ENCODE measurements at places on chromosomes 7 and 10.

DNA sequence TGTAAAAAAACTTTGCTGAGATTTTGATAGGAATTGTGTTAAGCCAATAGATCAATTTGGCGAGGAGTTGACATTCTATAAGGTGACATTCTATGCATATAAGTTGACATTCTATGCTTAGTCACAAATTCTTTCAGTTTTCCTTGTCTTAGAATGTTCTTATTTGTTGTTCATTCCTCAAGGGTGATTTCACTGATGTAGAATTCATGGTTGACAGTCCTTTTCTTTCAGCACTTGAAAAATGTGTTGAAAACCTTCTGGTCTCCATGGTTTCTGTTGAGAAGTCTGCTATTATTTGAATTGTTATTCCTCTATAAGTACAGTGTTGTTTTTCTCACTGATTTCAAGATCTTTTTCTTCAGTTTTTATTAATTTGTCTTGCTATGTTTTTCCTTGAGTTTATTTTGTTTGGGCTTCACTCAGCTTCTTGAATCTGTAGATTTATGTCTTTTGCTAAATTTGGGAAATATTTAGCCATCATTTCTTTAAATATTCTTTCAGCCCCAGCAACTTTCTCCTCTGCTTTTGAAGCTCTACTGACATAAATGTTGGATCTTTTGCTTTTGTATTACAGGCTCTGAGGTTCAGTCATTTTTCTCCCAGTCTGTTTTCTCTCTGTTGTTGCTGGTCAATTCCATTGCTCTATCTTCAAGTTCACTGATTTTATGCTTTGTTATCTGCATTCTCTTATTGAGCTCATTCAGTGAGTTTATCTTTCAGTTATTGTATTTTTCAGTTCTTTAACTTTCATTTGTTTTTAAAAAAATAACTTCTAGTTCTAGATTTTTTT, 154.9 kb downstream of the SDK1 start:
- DNase-seq: no peak

DNA sequence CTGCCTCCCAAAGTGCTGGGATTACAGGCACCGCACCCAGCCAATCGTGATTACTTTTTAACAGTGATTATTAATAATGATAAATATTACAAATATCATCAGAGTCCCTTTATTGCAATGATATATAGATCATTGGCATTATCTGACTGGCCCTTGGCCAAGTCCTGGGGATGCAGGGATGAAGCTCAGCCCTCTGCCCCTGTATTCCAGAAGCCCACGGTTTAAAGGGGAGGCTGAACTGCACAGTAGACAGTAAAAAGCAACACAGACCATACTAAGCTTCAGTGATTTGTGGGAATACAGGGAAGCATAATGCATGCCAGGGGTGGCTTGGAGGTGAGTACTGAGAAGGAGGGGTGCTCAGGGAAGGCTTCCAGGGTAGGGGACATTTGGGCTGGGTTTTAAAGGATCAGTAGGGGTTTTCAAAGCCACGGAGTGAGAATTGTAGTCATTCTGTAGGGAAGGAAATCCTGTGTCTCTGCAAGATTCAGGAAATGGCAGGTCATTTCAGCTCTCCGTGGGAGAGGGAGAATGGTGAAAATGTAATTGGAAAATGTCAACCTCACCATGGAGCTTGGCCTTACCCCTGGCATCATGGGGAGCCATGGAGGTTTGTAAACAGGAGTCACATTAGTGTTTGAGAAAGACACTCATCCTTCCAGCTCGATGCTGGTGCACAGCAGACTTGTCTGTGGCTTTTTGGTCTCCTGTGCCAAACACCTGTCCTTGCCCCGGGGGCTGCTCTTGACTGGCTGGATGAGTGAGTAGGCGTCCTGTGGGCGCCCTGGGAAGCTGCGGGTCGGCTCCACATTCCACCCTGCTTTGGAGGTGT, 8.8 kb downstream of the ADAMTS14 start:
- DNase-seq: no peak

DNA sequence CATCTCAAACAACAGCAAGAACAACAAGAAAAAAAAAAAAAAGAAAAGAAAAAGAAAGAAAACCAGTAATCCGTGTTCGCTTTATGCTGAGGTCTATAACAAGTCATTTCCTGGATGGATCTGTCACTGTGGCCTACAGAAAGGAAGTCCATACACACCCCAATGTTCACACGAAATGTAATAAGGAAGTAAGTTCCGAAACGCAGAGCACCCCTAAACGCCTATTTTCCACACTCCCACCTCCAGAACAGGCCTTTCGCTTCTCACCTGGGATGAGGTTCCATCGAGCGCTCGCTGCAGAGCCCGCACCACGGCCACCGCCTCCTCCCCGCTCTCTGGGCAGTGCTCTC, 735 bp downstream of the ZNF394 start:
- DNase-seq: no peak

DNA sequence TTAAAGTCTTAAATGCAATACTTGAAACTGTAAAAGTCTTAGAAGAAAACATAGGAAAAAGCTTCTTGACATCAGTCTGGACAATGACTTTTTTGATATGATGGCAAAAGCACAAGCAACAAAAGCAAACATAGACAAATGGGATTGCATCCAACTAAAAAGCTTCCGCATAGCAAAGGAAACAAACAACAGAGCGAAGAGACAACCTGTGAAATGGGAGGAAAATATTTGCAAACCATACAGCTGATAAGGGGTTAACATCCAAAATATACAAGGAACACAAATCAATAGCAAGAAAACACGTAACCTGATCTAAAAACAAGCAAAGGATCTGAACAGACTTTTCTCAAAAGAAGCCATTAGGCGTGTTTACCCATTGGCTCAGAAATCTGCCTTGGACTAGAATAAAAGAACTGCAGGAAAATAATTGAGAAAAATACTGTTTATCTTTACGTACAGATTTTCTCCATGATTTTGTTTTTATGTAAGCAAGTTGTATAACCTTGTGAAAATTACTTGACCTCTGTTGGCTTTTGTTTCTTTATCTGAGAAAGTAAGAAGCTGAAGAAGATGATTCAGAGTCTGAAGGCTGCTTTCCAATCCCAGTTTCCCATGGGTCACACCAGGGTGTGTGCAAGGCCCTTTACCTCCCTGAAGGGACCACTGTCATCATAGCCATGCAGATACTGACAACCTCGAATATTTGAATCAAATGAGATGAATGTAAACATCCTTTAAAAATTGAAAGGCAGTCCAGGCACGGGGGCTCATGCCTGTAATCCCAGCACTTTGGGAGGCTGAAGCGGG, 99.1 kb upstream of the LANCL2 start:
- DNase-seq: no peak

GRCh38 chr10:97596101-97597082, 6.9 kb downstream of the C10orf62 start:
- no peak for DNase-seq

DNA sequence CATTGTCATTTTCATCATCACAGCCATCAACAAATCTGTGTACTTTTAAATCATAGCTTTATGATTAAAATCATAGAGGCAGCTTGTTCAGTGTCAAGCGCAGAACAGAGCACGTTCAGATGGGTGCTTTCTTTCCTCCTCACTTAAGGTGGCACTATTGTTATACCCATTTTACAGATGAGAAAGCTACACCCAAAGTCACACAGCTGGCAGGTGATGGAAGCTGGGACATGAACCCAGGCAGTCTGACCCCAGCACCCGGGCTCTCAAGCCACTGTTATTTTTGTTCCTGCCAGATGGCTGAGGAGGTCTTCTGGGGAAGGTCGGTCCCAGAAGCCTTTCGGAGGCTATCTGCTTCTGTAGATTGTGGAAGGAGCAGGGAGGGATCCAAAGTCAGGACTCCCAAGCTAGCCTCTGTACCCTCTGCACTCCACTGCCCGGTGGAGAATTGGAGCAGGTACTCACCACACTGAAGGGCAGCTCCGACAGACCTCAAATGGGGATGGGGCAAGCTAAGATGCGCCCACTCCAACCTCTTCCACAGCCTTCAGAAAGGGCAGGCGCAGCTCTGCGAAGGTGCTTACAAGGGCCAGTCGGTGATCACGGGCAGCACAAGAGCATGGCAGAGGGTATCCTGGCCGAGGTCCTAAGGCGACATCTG, 610 bp downstream of the AVPI1 start:
- no peak for DNase-seq

All from GF-D8 (cell line).